ENCODE measurements at places on chromosomes 7 and 10. TPM values are rescaled to one million over a fixed set of nuclear protein-coding genes. Genes with fewer than 3 reads are reported as not detected.
A peak's percentile ranks its signal among the peaks of the same experiment; 100 is the strongest.

PPRC1 gene
- total RNA-seq: 38.7 TPM

ATP5MK gene
- 175 TPM for total RNA-seq

SORBS1 gene
- total RNA-seq: 34.4 TPM

GARIN1A gene
- 46.8 TPM for total RNA-seq

CALHM1 gene
- 0.24 TPM for total RNA-seq

GPR37 gene
- 76.3 TPM for total RNA-seq

OR9A2 gene
- 3.5 TPM for total RNA-seq

ASB10 gene
- not detected for total RNA-seq

ICA1 gene
- 33.6 TPM for total RNA-seq

- no peaks in the 10 kb centered on the region for H3K4me1 ChIP-seq
- no peak overlapping the region for H3K27ac ChIP-seq
- DNase-seq: peak; percentile 65
- H3K36me3 ChIP-seq: no peaks in the 10 kb centered on the region
- H3K4me3 ChIP-seq: peak overlapping the region; percentile 46
- H3K27me3 ChIP-seq: no peaks in the 10 kb centered on the region
These were observed 31.7 kb upstream of the ASL start for GRCh38 chr7:66043681-66044497.

- no peaks in the 10 kb centered on the region for H3K27me3 ChIP-seq
- no peak overlapping the region for H3K4me3 ChIP-seq
- DNase-seq: no peak
These were observed 73.0 kb upstream of the GTF2IRD1 start for GRCh38 chr7:74380720-74381119.

- no peaks in the 10 kb centered on the region for H3K36me3 ChIP-seq
- H3K27me3 ChIP-seq: no peaks in the 10 kb centered on the region
- no peak for DNase-seq
- H3K4me3 ChIP-seq: no peak overlapping the region
These were observed 7.7 kb upstream of the TRA2A start for GRCh38 chr7:23539494-23539907.

DNA sequence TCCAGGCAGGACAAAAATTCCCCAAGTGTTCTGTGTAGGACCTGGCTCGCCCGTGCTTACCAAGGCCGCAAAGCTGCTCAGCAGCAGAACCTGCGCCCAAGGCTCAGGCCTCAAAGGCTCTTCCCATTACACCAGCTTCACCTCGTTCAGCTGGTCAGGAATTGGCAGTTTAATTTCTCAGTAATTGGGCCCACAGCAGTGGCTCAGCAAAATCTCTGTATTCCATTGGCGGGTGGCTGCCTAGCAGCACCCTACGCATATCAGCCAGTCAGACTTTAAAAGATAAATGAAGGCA is 5.8 kb downstream of the FZD9 start:
- no peak overlapping the region for H3K4me3 ChIP-seq
- H3K27me3 ChIP-seq: no peaks in the 10 kb centered on the region
- H3K36me3 ChIP-seq: no peaks in the 10 kb centered on the region
- H3K27ac ChIP-seq: no peak overlapping the region

DNA sequence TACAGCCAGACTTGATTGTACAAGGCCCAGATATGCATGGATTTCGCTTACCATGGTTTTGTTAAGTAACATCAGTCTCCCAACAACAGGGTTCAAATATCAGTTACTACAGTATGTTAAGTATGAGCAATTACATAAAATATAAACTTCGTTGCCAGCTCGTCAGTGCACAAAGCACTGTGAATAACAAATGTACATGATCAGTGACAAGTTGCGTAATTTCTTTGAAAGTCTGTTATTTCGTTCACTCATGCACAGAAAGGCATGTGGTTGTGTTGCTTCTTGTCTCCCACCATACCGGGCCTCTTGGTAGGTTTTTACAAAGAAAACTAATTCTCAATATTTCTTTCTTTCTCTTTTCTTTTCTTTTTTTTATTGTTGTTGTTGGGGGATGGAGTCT is 12.5 kb upstream of the ZNF487 start:
- H3K27me3 ChIP-seq: no peaks in the 10 kb centered on the region
- no peak overlapping the region for H3K4me3 ChIP-seq

DNA sequence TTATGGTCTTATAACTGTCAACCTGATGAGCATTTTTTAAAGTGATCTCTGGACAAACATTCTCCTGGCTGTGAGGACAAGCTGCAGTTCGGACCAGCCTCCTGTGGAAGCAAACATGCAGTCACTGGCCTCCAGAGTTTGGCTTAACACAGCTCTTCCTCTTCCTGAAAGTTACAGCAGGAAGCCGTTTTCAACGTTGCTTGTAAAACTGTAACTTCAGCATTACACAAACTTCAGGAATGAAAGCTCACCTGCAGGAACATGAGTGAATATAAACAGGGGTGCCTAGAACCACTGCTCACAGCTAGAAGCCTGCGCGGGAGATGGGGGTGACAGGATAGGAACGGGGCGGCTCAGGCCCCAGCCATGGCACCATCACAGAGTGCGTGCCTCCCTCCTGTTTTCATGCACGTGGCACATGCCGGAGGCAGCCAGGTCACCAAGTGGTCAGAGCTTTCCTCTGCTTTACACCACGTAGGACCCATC is 292.9 kb upstream of the PITRM1 start:
- DNase-seq: no peak
- H3K27me3 ChIP-seq: no peaks in the 10 kb centered on the region
- no peaks in the 10 kb centered on the region for H3K36me3 ChIP-seq
- H3K4me3 ChIP-seq: no peak overlapping the region

- no peaks in the 10 kb centered on the region for H3K4me1 ChIP-seq
- H3K27ac ChIP-seq: peak overlapping the region; percentile 19
- no peaks in the 10 kb centered on the region for H3K36me3 ChIP-seq
- no peak overlapping the region for H3K4me3 ChIP-seq
- no peak for DNase-seq
- no peaks in the 10 kb centered on the region for H3K27me3 ChIP-seq
These were observed 37.2 kb downstream of the CALML5 start for GRCh38 chr10:5461914-5462840.

GRCh38 chr10:34181553-34182300 is 633.4 kb downstream of the PARD3 start:
- H3K27ac ChIP-seq: no peak overlapping the region
- H3K27me3 ChIP-seq: no peaks in the 10 kb centered on the region
- no peaks in the 10 kb centered on the region for H3K36me3 ChIP-seq
- no peaks in the 10 kb centered on the region for H3K4me1 ChIP-seq

- H3K27ac ChIP-seq: no peak overlapping the region
- no peaks in the 10 kb centered on the region for H3K4me1 ChIP-seq
- H3K36me3 ChIP-seq: no peaks in the 10 kb centered on the region
- H3K4me3 ChIP-seq: no peak overlapping the region
- DNase-seq: no peak
These were observed 68.6 kb downstream of the NSUN6 start for GRCh38 chr10:18582803-18583202.

DNA sequence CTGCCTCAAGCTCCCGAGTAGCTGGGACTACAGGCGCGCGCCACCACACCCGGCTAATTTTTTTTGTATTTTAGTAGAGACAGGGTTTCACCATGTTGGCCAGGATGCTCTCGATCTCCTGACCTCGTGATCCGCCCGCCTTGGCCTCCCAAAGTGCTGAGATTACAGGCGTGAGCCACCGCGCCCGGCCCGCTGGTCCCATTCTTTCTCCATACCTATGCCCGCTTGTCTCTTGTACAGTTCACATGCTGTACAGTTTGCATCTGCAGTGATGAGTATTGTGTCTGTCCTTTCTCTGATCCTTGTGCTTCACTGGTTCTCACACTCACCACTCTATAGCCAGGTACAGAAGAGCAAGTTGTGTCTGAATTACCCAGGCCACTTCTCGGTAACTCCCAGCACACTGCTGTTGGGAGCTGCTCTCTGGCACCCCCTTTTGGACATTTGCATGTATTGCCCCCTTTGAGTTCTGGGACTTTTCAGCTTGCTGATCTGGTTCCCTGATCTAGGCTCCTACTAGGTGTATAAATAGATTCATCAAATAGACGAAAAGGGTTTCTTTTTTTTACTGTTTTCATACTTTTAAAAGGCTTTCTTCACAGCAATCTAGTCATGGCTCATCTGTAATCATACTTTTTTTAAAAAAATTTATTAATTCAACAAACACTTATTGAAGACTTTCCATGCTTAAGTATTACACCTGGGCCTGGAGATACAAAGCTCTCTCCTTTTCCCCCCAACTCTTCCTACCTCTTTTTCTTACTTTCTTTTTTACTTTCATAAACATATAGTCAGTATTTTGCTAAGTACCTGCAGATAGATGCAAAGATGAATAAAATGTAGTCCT is 53.5 kb downstream of the AOAH start:
- H3K4me1 ChIP-seq: no peaks in the 10 kb centered on the region
- H3K36me3 ChIP-seq: no peaks in the 10 kb centered on the region
- H3K27ac ChIP-seq: no peak overlapping the region

DNA sequence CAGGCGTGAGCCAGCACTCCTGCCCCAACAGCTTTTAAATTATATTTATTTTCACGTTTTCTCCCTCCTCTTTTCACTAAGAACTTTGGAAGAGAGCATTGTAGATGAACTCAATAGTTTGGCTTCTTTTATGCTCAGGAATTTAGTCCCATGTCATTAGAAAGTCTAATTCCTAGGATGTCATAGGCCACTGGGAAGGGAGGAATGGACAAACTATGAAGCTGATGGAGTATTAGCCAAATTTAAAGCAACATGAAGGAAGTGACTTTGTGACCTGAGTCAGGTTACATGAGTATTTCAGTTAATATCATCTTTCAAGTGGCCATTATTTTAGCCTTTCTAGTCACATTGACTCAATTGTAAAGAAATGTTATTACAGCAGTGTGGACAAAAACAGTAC is 18.0 kb upstream of the OPN4 start:
- no peaks in the 10 kb centered on the region for H3K36me3 ChIP-seq
- peaks cover 3% of the 10 kb centered on the region for H3K4me1 ChIP-seq
- no peaks in the 10 kb centered on the region for H3K27me3 ChIP-seq
- DNase-seq: no peak
- H3K4me3 ChIP-seq: no peak overlapping the region
- no peak overlapping the region for H3K27ac ChIP-seq

DNA sequence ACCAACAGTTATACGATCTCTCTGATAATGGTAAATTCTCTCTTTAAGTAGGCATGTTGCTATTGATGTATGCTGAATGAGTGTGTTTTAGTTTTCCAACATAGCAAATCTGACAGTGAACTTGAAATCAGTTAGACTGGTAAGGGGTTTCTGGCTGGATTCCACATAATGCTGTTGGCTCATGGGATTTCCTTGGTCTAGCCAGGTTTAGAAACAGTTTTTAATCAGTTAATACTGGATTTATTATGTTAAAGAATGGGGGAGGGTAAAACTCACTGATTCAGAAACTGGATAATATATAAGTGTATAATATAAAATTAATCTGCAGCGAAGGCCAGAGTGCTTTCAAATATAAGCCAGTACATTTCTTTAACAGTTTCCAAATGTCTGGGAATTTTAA is 55.6 kb downstream of the PCDH15 start:
- DNase-seq: no peak
- H3K36me3 ChIP-seq: no peaks in the 10 kb centered on the region
- H3K27ac ChIP-seq: no peak overlapping the region
- H3K27me3 ChIP-seq: no peaks in the 10 kb centered on the region
- no peaks in the 10 kb centered on the region for H3K4me1 ChIP-seq

- no peak for DNase-seq
- no peak overlapping the region for H3K4me3 ChIP-seq
- H3K27me3 ChIP-seq: no peaks in the 10 kb centered on the region
- no peak overlapping the region for H3K27ac ChIP-seq
These were observed 18.6 kb downstream of the ZNF25 start for GRCh38 chr10:37957841-37958240.

- no peaks in the 10 kb centered on the region for H3K36me3 ChIP-seq
- H3K4me3 ChIP-seq: no peak overlapping the region
- H3K4me1 ChIP-seq: peaks cover 24% of the 10 kb centered on the region
These were observed 25.0 kb downstream of the CACUL1 start for GRCh38 chr10:118729641-118730258.

GRCh38 chr10:119431773-119432135 is 110.8 kb downstream of the RGS10 start:
- H3K27me3 ChIP-seq: no peaks in the 10 kb centered on the region
- DNase-seq: no peak
- no peaks in the 10 kb centered on the region for H3K4me1 ChIP-seq
- no peaks in the 10 kb centered on the region for H3K36me3 ChIP-seq

DNA sequence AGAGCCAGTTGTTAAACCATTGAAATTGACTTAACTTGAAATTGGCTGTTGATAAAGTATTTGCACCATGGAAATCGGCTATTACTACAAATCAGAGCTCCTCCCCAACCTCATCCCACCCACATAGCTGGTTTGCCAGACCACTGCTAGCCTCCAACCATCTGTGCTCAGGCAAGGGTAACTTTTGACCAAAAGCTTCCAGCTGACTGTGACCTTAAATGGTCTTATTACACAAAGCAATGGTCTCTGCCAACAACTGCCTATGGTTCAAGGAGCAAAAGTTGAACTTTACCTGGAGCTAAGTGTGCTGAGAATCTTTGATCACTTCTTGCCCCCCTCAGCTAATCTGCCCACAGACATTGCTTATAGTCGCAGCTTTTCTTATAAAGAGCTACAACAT is 48.5 kb upstream of the ADRB1 start:
- H3K27me3 ChIP-seq: no peaks in the 10 kb centered on the region
- no peaks in the 10 kb centered on the region for H3K36me3 ChIP-seq
- H3K27ac ChIP-seq: no peak overlapping the region

DNA sequence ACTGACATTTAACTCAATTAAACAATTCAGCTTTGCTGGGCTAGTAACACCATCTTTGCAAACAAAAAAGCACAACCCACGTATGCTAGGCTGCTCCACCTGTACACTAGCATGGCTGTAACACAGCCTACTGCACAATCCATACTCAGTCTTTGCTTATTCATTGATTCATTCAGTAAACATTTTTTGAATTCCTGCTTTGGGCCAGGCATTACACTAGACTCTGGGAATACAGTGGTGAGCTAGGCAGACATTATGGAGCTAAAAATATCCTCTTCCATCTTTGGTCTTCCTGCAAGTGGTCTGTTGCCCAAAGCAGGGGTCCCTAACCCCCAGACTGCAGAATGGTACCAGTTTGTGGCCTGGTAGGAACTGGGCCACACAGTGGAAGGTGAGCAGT is 9.9 kb downstream of the CNNM1 start:
- no peak for DNase-seq
- no peak overlapping the region for H3K27ac ChIP-seq

DNA sequence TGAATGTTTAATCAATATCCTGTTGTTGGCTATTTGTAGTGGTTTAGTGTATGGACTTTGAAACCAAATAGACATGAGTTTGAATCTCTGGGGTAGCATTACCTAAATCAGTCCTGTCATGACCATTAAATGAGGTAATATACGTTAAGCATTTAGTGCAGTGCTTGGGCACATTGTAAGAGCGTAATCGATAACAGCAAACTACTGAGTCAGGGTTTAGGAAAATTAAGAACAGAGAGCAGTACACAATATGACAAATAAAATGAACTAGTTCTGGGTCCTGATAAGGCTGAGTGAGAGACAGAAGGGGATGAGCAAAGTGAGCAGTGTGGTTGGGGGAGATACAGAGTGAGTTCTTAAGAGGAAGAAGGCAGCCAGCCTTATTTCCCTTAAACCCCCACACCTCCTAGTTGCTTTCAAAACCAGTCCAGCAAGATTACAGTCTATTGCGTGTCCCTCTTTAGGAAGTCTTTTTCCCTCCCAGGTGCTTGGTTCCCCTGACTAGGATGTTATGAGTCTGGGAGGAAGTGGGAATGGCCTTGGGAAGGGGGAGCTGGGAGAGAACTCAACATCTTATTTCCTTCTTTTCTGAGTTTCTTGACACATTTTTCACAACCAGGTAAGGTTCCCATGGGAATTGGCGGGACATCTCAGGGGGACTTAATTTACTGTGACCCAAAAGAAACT is 171.0 kb downstream of the SND1 start:
- DNase-seq: no peak
- no peak overlapping the region for H3K27ac ChIP-seq
- H3K36me3 ChIP-seq: no peaks in the 10 kb centered on the region
- H3K4me1 ChIP-seq: peaks cover 9% of the 10 kb centered on the region
- H3K27me3 ChIP-seq: no peaks in the 10 kb centered on the region
- no peak overlapping the region for H3K4me3 ChIP-seq

Data from testis (tissue), 5 donors.